ENCODE measurements at places on chromosomes 4 and X. TPM values are rescaled to one million over a fixed set of nuclear protein-coding genes. Genes with fewer than 3 reads are reported as not detected.

F8A1 gene
- total RNA-seq: 5.5 TPM

- no peak overlapping the region for H3K4me3 ChIP-seq
- no peak overlapping the region for H3K27ac ChIP-seq
- H3K4me1 ChIP-seq: peaks cover 21% of the 10 kb centered on the region
- H3K27me3 ChIP-seq: no peaks in the 10 kb centered on the region
- DNase-seq: no peak
- no peaks in the 10 kb centered on the region for H3K36me3 ChIP-seq
Observed at GRCh38 chr4:76614589-76614988, 179.6 kb downstream of the SHROOM3 start.

MAOB gene
- total RNA-seq: 1.5 TPM

GC gene
- total RNA-seq: not detected

GRCh38 chrX:151702026-151702714, 6.9 kb downstream of the PRRG3 start:
- H3K4me1 ChIP-seq: no peaks in the 10 kb centered on the region
- no peak overlapping the region for H3K27ac ChIP-seq
- no peak overlapping the region for H3K4me3 ChIP-seq
- H3K36me3 ChIP-seq: no peaks in the 10 kb centered on the region
- no peak for DNase-seq

GRCh38 chr4:3238721-3239120, 10.2 kb upstream of the MSANTD1 start:
- no peaks in the 10 kb centered on the region for H3K36me3 ChIP-seq
- H3K4me3 ChIP-seq: no peak overlapping the region

- H3K27me3 ChIP-seq: no peaks in the 10 kb centered on the region
- H3K36me3 ChIP-seq: no peaks in the 10 kb centered on the region
- no peak overlapping the region for H3K4me3 ChIP-seq
- H3K4me1 ChIP-seq: peaks cover 4% of the 10 kb centered on the region
- no peak overlapping the region for H3K27ac ChIP-seq
- no peak for DNase-seq
Observed at GRCh38 chr4:57093845-57094831, 16.0 kb downstream of the IGFBP7 start.

BST1 gene
- 0.45 TPM for total RNA-seq

DNA sequence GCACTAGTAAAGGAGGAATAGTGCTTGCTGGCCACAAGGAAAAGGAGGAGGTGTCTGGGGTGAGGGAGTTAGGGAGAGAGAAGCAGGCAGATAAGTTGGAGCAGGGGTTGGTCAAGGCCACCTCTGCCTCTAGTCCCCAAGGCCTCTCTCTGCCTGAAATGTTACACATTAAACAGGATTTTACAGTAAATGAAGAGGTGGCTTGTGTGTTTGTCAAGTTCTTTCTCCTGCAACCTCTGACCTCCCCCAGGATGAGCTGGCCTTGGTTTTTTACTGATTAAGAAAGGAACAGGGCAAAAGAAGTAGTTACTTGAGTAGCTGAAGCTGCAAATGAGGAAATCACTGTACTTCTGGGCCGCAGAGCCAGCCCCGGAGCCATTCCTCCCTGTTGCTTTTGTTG, 2.0 kb downstream of the GJB1 start:
- no peak overlapping the region for H3K4me3 ChIP-seq
- no peaks in the 10 kb centered on the region for H3K27me3 ChIP-seq
- no peak overlapping the region for H3K27ac ChIP-seq

- H3K4me3 ChIP-seq: no peak overlapping the region
- H3K36me3 ChIP-seq: no peaks in the 10 kb centered on the region
Observed at GRCh38 chr4:184438375-184438774, 36.0 kb downstream of the IRF2 start.

GRCh38 chr4:119286377-119287002, 35.4 kb downstream of the FABP2 start:
- H3K27ac ChIP-seq: no peak overlapping the region
- H3K27me3 ChIP-seq: no peaks in the 10 kb centered on the region
- peak; percentile 38 for DNase-seq
- H3K4me3 ChIP-seq: no peak overlapping the region
- no peaks in the 10 kb centered on the region for H3K36me3 ChIP-seq
- H3K4me1 ChIP-seq: no peaks in the 10 kb centered on the region

- no peaks in the 10 kb centered on the region for H3K36me3 ChIP-seq
- H3K27ac ChIP-seq: no peak overlapping the region
- H3K4me3 ChIP-seq: no peak overlapping the region
- H3K4me1 ChIP-seq: no peaks in the 10 kb centered on the region
Observed at GRCh38 chrX:143435916-143436315, 81.4 kb downstream of the SPANXN3 start.

ADH6 gene
- total RNA-seq: not detected

GRCh38 chrX:16588266-16588665, 61.7 kb upstream of the S100G start:
- no peak for DNase-seq
- H3K27ac ChIP-seq: no peak overlapping the region
- H3K4me3 ChIP-seq: no peak overlapping the region
- H3K27me3 ChIP-seq: no peaks in the 10 kb centered on the region

GRCh38 chr4:102780476-102781144, 19.8 kb upstream of the MANBA start:
- H3K27ac ChIP-seq: no peak overlapping the region
- no peak overlapping the region for H3K4me3 ChIP-seq
- no peaks in the 10 kb centered on the region for H3K4me1 ChIP-seq
- DNase-seq: no peak

DNA sequence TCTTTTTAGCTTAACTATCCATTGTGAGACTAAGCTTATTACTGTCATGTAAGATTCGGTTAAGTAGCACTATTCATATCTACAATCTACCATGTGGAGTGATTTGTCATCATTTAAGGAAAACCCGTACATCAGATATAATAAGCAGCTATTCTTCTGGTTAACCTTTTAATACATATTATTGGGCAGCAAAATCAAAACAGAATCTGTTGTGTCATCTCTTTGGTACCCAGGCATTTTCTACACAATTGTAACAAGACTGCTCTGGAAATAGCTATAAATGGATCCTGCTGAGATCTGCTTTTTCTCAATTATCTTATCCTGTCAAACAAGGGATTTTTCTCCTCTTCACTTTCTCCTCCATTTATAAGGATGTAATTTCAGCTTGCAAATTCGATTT, 521.5 kb upstream of the MAGEB2 start:
- H3K27ac ChIP-seq: no peak overlapping the region
- no peaks in the 10 kb centered on the region for H3K36me3 ChIP-seq
- no peak for DNase-seq
- no peaks in the 10 kb centered on the region for H3K27me3 ChIP-seq

- peak; percentile 48 for DNase-seq
- no peaks in the 10 kb centered on the region for H3K36me3 ChIP-seq
- H3K4me1 ChIP-seq: peaks cover 3% of the 10 kb centered on the region
- no peaks in the 10 kb centered on the region for H3K27me3 ChIP-seq
Observed at GRCh38 chrX:149286940-149287349, 218.2 kb downstream of the IDS start.

CT47A7 gene
- total RNA-seq: not detected

DNA sequence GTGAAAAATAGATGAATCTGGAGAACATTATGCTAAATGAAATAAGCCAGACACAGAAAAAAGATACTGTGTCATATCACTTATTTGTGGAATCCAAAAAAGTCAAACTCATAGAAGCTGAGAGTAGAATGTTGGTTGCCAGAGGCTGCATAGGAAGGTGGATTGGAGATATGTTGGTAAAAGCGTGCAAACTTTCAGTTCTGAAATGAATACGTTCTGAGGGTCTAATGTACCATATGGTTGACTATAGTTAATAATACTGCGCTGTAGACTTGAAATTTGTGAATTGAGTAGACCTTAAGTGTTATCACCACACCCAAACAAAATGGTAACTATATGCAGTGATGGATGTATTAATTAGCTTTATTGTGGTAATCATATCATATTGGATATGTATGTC, 45.0 kb upstream of the UPRT start:
- H3K4me3 ChIP-seq: no peak overlapping the region
- no peaks in the 10 kb centered on the region for H3K27me3 ChIP-seq
- no peak for DNase-seq
- H3K4me1 ChIP-seq: peaks cover 5% of the 10 kb centered on the region
- H3K27ac ChIP-seq: no peak overlapping the region
- H3K36me3 ChIP-seq: no peaks in the 10 kb centered on the region

- no peaks in the 10 kb centered on the region for H3K4me1 ChIP-seq
- DNase-seq: no peak
- H3K4me3 ChIP-seq: no peak overlapping the region
- H3K36me3 ChIP-seq: no peaks in the 10 kb centered on the region
Observed at GRCh38 chr4:55729351-55730279, 90.0 kb upstream of the EXOC1L start.

- H3K27ac ChIP-seq: no peak overlapping the region
- no peak overlapping the region for H3K4me3 ChIP-seq
- no peaks in the 10 kb centered on the region for H3K36me3 ChIP-seq
- no peak for DNase-seq
- no peaks in the 10 kb centered on the region for H3K4me1 ChIP-seq
- H3K27me3 ChIP-seq: no peaks in the 10 kb centered on the region
Observed at GRCh38 chr4:171621646-171622045, 191.6 kb upstream of the GALNTL6 start.

DNA sequence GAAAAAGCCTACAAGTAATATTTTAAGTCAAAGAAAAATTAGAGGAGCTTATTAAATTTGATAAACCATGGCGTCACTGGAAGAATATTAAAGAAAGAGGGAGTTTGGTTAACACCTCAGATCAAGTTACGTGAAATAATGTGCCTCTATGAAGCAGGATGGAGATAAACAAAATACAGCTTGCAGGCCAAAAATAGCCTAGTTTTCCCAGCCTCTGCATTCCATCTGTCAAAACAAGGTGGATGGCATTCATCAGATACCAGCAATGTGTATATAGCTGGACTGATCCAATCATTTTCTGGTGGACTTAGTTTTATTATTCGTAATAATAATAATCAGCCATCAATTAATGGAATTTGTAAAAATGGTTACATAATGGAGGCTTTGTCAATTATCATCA, 230.7 kb downstream of the NR3C2 start:
- H3K4me1 ChIP-seq: peaks cover 16% of the 10 kb centered on the region
- no peaks in the 10 kb centered on the region for H3K36me3 ChIP-seq
- no peak overlapping the region for H3K27ac ChIP-seq
- H3K27me3 ChIP-seq: no peaks in the 10 kb centered on the region

MAB21L2 gene
- total RNA-seq: 38.3 TPM

NAP1L2 gene
- total RNA-seq: 22.6 TPM

CCSER1 gene
- 0.77 TPM for total RNA-seq

ARSJ gene
- 0.28 TPM for total RNA-seq

P2RY4 gene
- total RNA-seq: not detected
